ENCODE measurements at places on chromosomes 7 and 10.

GRCh38 chr7:29309041-29309854 lies 114.7 kb downstream of the CHN2 start:
- no peak for DNase-seq

GRCh38 chr7:114086537-114086913 lies 167.7 kb upstream of the PPP1R3A start:
- no peak for DNase-seq

GRCh38 chr10:87092861-87093631 lies 1.6 kb downstream of the GLUD1 start:
- DNase-seq: no peak

DNA sequence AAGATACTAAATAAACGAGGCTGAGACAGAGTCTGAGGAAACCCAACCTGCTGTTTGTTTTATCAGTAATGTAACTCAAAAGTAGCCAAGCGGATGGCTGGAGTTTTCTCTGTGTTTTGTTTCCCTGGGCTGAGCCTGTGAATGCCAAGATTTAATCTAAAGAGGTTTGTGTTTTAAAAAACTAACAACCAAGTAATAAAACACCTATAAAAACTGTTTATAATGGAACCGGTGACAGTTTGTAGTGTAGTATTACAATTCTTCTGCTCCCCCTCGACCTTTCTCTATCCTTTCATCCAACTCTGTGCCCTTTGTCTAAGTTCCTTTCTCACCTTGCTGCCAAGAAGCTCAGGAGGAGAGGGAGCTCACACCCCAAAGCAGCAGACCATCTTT lies 2.6 kb upstream of the KAT6B start:
- DNase-seq: no peak

DNA sequence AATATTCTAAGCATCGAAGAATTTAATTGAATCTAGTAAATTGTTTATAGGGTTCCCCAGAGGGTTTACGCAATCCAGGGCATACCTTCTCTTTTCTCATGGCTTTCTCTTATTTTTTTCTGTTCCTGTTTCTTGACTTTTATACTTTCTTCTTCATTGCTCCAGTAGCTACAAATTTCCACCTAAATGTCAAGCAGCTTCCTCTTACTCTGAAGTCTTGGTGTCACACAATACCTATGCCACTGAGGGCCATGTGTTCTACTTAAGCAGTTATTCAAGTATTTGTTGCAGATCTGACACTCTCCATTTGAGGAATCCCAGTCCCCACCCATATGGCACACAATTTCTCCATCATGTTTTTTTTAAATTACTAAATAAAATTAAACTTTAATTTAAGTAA lies 343.1 kb upstream of the MBL2 start:
- DNase-seq: no peak

GRCh38 chr10:104262055-104262454 lies 6.9 kb upstream of the GSTO2 start:
- DNase-seq: no peak

GRCh38 chr10:123100030-123100762 lies 35.6 kb upstream of the HMX3 start:
- DNase-seq: no peak

GRCh38 chr10:93999401-93999851 lies 5.7 kb downstream of the PLCE1 start:
- DNase-seq: no peak

DNA sequence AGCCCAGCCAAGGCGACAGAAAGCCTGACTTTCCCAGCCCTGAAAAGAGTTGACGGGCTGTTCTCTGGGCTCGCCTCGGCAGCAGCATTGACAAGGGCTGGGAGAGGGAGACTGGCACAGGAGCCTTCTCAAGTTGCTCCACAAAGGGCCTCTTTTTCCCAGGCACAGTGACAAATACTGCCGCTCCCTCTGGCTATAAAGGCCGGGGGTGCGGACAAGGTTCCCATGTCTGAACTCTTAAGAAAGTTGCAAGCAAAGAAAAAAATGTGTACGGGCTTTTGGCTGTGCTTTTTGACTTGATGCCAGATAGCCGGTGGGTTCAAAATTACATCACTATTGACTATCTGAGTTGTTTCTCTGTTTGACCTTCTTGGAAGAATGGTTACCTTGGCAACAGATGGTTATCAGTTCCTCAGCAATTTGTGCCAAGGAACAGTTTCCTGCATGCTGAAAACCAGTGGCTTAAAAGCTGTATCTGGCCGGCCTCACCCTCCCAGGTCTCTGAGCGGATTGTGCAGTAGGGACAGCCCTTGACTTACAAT lies 115.9 kb upstream of the EEPD1 start:
- DNase-seq: no peak

DNA sequence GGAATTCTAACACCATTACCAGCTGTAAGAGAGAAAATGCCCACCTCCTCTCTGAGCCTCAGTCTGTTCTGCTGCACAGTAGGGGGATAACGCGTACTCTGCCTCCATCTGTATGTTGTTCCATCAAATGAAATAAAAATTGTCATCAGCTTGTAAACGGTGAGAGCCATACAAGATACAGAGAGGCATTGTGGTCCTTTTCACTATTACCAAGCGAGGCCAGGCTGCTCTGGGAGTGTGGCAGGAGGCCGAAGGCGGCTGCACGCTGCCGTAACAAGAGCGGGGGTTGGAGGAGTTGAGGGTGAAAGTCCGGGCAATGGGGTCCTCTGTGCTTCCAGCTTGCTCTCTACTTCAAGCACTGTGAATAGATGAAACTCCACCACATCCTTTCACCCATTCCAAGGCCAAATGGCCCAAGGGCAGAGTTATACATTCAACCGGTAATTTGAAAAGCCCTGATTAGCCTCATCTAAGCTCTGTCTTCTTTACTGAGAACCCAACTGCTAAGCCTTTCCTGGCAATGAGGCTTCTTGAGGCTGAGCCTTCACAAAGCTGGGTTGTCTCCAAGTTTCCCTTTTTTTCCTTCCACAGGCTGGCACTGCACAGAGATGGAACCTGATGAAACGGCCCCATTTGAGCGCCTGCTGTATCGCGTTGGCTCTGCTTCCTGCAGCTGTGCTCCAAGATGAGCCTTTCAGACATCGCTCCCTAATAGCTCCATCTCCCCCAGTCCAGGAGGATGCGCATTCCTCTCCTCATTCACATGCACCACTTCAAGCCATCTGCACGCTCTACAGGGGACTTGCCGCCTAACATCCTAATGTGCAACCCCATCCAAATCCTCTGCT lies 47.2 kb downstream of the PYROXD2 start:
- DNase-seq: no peak

- DNase-seq: no peak
Measured at GRCh38 chr10:11532306-11532705, 79.1 kb downstream of the USP6NL start.

- no peak for DNase-seq
Measured at GRCh38 chr10:49110684-49111319, 4.5 kb downstream of the VSTM4 start.

DNA sequence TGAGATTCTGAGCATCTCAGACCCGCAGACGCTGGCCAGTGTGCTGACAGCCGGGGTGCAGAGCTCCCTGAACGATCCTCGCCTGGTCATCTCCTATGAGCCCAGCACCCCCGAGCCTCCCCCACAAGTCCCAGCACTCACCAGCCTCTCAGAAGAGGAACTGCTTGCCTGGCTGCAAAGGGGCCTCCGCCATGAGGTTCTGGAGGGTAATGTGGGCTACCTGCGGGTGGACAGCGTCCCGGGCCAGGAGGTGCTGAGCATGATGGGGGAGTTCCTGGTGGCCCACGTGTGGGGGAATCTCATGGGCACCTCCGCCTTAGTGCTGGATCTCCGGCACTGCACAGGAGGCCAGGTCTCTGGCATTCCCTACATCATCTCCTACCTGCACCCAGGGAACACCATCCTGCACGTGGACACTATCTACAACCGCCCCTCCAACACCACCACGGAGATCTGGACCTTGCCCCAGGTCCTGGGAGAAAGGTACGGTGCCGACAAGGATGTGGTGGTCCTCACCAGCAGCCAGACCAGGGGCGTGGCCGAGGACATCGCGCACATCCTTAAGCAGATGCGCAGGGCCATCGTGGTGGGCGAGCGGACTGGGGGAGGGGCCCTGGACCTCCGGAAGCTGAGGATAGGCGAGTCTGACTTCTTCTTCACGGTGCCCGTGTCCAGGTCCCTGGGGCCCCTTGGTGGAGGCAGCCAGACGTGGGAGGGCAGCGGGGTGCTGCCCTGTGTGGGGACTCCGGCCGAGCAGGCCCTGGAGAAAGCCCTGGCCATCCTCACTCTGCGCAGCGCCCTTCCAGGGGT lies 703 bp downstream of the RBP3 start:
- DNase-seq: no peak

GRCh38 chr7:11604505-11604904 lies 227.5 kb downstream of the THSD7A start:
- DNase-seq: no peak
